ENCODE measurements at places on chromosomes 7 and 10.

DNA sequence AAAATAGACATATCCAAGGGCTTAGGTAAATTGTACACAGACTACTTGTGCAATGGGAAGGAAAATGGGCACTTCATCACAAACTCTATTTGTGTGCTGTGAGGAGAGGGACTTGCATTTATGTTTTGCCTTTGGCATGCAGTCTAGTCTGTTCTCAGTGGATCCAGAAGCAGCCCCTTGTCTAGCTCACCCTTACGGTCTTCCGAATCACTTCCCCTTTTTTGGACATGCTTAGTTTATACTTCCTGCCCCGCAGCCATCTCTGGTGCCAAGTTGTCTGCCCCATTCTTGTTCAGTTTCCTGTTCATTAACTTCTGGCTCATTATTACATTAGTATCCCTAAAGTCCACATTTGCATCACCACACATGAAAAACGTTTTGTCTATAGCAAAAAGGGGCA, 161.6 kb downstream of the NRCAM start:
- peak; percentile 15 for DNase-seq

GRCh38 chr7:96538632-96539031, 171.0 kb downstream of the SEM1 start:
- DNase-seq = no peak

DNA sequence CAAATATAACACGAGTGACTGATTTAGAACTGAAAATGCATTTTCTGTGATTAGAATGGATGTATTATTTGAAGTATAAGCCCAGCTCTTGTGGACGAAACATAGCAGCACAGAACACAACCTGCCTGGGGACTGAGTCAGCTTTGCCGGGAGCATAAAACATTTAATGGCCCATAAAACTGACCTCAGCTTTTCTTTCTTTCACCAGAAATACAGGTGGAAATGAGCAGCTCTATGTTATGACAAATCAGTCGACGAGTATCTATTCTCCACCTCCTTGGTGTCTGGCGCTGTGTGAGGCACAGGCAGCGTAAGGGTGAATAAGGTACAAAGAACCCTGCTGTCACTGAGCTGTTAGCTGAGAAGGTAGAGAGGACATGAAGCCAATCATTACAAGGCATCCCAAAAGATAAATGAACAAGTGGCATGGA, 471.6 kb upstream of the AKR1E2 start:
- DNase-seq = no peak

DNA sequence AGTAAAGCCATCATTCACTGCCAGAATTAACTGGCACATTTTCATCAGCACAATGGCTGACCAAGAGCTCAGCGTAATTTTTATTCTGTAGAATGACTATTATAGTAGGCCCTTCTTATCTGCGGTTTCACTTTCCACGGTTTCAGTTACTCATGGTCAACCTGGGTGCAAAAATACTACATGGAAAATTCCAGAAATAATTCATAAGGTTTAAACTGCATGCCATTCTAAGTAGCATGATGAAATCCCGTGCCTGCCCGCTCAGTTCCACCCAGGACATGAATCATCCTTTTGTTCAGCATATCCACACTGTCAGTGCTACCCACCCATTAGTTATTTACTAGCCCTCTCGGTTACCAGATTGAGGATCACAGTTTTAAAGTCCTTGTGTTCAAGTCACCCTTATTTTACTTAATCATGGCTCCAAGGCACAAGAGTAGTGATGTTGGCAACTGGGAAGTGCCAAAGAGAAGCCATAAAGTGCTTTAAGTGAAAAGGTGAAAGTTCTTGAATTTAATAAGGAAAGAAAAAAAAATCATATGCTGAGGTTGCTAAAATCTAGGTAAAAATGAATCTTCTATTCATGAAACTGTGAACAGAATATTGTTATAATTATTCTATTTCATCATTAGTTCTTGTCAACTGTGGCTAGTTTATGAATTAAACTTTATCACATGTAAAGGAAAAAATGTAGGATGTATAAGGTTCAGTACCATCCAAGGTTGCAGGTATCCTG, 204.9 kb downstream of the DOCK4 start:
- DNase-seq = no peak

- DNase-seq = no peak
Observed at GRCh38 chr7:22980422-22980821, 33.5 kb downstream of the HYCC1 start.

- DNase-seq = peak; percentile 2
Observed at GRCh38 chr7:74174606-74175082, 488 bp downstream of the EIF4H start.

DNA sequence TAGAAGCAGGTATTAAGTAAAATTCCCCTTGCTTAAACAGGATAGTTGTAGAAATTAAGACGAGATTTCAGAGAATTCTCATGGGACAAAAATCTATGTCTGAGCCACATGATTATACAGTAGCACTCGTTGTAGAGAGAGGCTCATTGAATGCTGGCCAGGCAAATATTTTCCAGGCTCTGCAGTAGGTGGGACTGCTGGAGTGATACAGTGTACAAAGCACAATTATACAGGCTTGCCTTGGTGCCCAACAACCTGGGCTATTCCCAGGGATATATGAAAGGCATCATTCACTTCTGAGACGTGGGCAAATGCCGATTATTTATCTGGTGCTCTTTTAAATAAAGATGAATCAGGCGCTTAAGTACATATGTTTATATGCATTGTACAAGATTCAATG, 380.6 kb downstream of the PHTF2 start:
- DNase-seq = no peak
